CD8-positive, alpha-beta memory T cell (primary cell): ENCODE measurements at places on chromosomes 2 and 18. TPM values are rescaled to one million over a fixed set of nuclear protein-coding genes. Genes with fewer than 3 reads are reported as not detected.

- H3K27ac ChIP-seq: peak overlapping the region; percentile 10
- peaks cover 54% of the 10 kb centered on the region for H3K4me1 ChIP-seq
- peak overlapping the region; percentile 74 for H3K4me3 ChIP-seq
Observed at GRCh38 chr2:230318190-230319121, 8.5 kb upstream of the SP140L start.

- H3K4me1 ChIP-seq: no peaks in the 10 kb centered on the region
- no peaks in the 10 kb centered on the region for H3K36me3 ChIP-seq
- no peaks in the 10 kb centered on the region for H3K27me3 ChIP-seq
- no peak for DNase-seq
Observed at GRCh38 chr2:8049851-8050571, 631.8 kb upstream of the ID2 start.

GRCh38 chr2:28399956-28400355 lies 7.3 kb downstream of the FOSL2 start:
- H3K27ac ChIP-seq: no peak overlapping the region
- no peaks in the 10 kb centered on the region for H3K27me3 ChIP-seq
- H3K4me1 ChIP-seq: peaks cover 28% of the 10 kb centered on the region
- H3K36me3 ChIP-seq: peaks cover 4% of the 10 kb centered on the region
- DNase-seq: peak; percentile 12
- no peak overlapping the region for H3K4me3 ChIP-seq

DNA sequence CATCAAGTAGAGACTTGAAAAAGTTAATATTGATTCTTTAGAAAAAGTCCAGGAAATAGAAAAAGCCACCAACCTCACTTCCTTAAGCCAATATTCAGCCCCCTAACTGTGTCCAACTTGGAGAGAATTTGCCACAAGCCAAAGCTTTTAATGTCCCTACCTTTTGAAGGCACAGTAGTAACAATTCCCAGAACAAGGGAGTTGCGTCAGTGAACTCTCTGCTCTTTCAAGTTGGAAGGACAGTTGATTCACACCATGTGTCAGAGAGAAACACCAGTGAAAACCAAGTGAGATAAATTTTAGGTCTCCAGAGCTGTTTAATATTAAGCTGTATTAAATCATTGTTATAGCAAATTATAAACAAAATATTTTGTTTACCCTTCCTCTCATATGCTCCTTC lies 66.1 kb downstream of the EXOC6B start:
- DNase-seq: no peak
- no peak overlapping the region for H3K4me3 ChIP-seq
- H3K27ac ChIP-seq: no peak overlapping the region
- no peaks in the 10 kb centered on the region for H3K27me3 ChIP-seq

DNA sequence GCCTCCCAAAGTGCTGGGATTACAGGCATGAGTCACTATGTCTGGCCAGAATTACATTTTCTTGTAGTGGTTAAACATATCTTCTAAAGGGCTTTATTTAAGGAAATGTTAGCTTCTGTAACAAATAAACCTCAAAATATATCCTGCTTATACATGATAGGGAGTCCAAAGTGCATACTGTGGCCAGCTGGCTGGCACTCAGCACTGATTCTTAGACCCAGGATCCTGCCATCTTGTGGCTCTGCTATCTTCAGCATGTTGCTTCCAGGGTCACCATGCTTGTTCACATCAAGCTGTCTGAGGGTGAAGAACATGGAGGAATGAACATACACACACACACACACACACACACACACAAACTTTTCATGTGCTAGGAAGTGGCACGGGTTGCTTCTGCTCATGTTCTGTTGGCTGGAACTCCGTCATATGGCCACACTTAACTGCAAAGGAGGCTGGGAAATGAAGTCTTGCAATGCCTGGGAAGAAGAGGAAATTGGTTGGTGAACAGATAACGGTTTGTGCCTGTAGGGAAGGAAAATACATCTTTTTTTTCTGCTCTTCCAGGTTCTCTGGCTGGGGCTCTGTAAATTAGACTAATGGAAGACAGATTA lies 40.0 kb downstream of the NPPC start:
- no peak overlapping the region for H3K4me3 ChIP-seq
- peaks cover 3% of the 10 kb centered on the region for H3K27me3 ChIP-seq
- DNase-seq: no peak
- no peaks in the 10 kb centered on the region for H3K4me1 ChIP-seq
- H3K36me3 ChIP-seq: no peaks in the 10 kb centered on the region
- H3K27ac ChIP-seq: no peak overlapping the region

- no peaks in the 10 kb centered on the region for H3K36me3 ChIP-seq
- no peaks in the 10 kb centered on the region for H3K27me3 ChIP-seq
- no peak for DNase-seq
- H3K27ac ChIP-seq: no peak overlapping the region
Observed at GRCh38 chr2:223019390-223019930, 32.5 kb upstream of the KCNE4 start.

GRCh38 chr2:168312036-168312822 lies 64.8 kb upstream of the STK39 start:
- no peak for DNase-seq
- H3K36me3 ChIP-seq: no peaks in the 10 kb centered on the region
- no peak overlapping the region for H3K27ac ChIP-seq
- H3K27me3 ChIP-seq: no peaks in the 10 kb centered on the region
- H3K4me1 ChIP-seq: no peaks in the 10 kb centered on the region

GRCh38 chr2:147382322-147382948 lies 462.4 kb upstream of the ACVR2A start:
- no peak overlapping the region for H3K4me3 ChIP-seq
- no peak overlapping the region for H3K27ac ChIP-seq
- H3K36me3 ChIP-seq: no peaks in the 10 kb centered on the region
- no peak for DNase-seq
- no peaks in the 10 kb centered on the region for H3K27me3 ChIP-seq
- no peaks in the 10 kb centered on the region for H3K4me1 ChIP-seq

DNA sequence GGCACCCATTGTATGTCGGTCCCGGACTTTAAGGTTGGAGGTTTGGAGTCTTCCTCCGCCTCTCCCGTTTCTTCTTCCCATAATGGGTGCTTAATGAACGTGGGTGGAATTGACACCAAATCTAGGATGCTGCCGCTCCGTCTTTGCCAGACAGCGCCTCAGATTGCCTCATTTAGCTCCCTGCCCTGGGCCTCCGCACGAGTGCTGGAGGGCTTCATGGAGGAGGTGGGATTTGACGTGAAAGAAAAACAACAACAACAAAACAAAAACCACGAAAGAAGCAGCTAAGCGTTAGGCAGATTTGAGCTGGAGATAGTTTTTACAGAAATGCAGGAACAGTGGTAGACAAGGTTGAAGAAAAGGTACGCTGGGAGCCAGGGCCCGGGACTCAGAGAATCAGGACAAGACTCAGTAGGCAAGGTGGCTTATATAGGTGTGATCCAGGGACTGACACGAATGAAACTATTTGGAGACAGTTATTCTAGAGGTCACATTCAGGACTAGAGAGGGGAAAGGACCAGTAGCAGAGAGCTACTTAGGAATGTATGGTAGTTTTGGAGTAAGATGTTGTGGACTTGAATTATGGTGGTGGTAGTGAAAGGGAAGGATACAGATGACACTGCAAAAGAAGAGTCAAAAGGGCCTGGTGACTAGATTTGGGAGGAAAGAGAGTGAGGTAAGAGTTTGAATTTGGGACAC lies 605 bp downstream of the ZNF2 start:
- no peak for DNase-seq
- H3K27ac ChIP-seq: peak overlapping the region; percentile 88
- no peaks in the 10 kb centered on the region for H3K27me3 ChIP-seq
- H3K36me3 ChIP-seq: no peaks in the 10 kb centered on the region
- peaks cover 19% of the 10 kb centered on the region for H3K4me1 ChIP-seq

GRCh38 chr2:34105006-34105767 lies 506.1 kb upstream of the FAM98A start:
- no peak for DNase-seq
- no peak overlapping the region for H3K4me3 ChIP-seq
- H3K4me1 ChIP-seq: no peaks in the 10 kb centered on the region
- H3K27me3 ChIP-seq: no peaks in the 10 kb centered on the region

DNA sequence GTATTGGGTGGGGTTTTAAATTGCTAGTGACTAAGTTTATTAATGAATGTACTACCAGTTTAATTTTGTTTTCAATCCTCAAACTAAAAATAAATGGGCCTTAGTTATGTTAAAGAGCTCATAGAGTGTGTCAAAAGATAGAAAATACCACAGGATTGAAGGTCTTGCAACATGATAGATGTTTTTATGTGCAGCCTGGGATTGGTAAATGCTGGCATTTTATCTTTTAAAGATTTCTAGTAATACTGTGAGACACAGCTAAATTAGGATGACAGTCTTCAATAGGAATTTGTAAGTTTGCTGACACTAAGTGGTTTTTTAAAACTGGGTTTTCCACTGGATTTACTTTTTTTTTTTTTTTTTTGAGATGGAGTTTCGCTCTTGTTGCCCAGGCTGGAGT lies 122.3 kb downstream of the HAUS1 start:
- H3K27me3 ChIP-seq: no peaks in the 10 kb centered on the region
- H3K27ac ChIP-seq: no peak overlapping the region
- no peaks in the 10 kb centered on the region for H3K36me3 ChIP-seq

DNA sequence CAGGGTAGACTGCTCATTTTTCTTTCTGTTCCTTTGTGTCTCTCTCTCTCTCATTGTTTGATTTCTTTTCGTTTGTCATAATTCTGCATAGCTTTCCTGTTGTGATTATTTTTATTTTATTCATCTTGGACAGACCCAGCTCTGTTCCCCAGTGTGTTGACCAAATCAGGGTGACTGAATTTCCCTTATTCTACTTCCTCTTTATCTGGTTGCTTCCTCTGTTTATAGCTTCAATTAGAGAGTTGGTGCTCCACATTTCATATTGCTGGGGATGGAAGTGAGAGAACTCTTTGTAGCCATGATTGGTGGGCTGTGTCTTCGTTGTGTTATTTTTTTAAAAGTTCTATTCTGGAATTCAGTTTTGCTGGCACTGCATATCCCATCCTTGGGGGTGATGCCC lies 19.1 kb downstream of the PROKR1 start:
- no peaks in the 10 kb centered on the region for H3K36me3 ChIP-seq
- H3K4me1 ChIP-seq: no peaks in the 10 kb centered on the region

- no peak for DNase-seq
- no peak overlapping the region for H3K27ac ChIP-seq
- no peak overlapping the region for H3K4me3 ChIP-seq
- no peaks in the 10 kb centered on the region for H3K4me1 ChIP-seq
- no peaks in the 10 kb centered on the region for H3K36me3 ChIP-seq
Observed at GRCh38 chr2:234723400-234723799, 226.5 kb upstream of the ARL4C start.

DNA sequence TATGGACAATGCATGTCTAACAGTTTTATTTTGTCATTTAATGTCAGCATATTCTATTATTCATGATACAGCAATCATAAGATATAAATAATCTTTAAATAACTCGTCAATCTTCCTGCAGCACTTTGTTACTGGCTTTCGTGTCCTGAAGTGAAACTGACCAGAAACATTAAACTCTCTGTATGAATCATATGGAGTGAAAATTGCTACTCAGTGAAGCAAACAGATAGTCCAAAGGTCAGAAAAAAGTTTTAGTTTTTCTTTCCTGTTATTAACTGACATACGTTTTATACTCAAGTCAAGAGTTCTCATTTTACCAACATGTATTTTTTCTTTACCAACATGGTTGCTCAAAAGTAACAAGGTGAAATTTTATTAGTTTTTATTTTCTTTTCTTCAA lies 106.8 kb upstream of the GALNT5 start:
- no peaks in the 10 kb centered on the region for H3K27me3 ChIP-seq
- H3K4me1 ChIP-seq: no peaks in the 10 kb centered on the region
- no peak for DNase-seq
- H3K4me3 ChIP-seq: no peak overlapping the region

- H3K27ac ChIP-seq: no peak overlapping the region
- no peaks in the 10 kb centered on the region for H3K36me3 ChIP-seq
- no peaks in the 10 kb centered on the region for H3K27me3 ChIP-seq
- H3K4me1 ChIP-seq: no peaks in the 10 kb centered on the region
Observed at GRCh38 chr18:26457195-26457594, 91.2 kb downstream of the KCTD1 start.

- no peak overlapping the region for H3K27ac ChIP-seq
- H3K4me1 ChIP-seq: no peaks in the 10 kb centered on the region
Observed at GRCh38 chr2:196431957-196432356, 207.6 kb upstream of the CCDC150 start.

GRCh38 chr2:31922542-31923408 lies 88.0 kb downstream of the MEMO1 start:
- H3K27me3 ChIP-seq: no peaks in the 10 kb centered on the region
- H3K27ac ChIP-seq: no peak overlapping the region
- H3K4me3 ChIP-seq: no peak overlapping the region
- H3K4me1 ChIP-seq: no peaks in the 10 kb centered on the region
- no peak for DNase-seq
- H3K36me3 ChIP-seq: no peaks in the 10 kb centered on the region

- H3K27me3 ChIP-seq: no peaks in the 10 kb centered on the region
- no peaks in the 10 kb centered on the region for H3K36me3 ChIP-seq
- H3K27ac ChIP-seq: no peak overlapping the region
- no peak overlapping the region for H3K4me3 ChIP-seq
- DNase-seq: no peak
Observed at GRCh38 chr18:74778191-74778847, 180.6 kb downstream of the ZNF407 start.

DNA sequence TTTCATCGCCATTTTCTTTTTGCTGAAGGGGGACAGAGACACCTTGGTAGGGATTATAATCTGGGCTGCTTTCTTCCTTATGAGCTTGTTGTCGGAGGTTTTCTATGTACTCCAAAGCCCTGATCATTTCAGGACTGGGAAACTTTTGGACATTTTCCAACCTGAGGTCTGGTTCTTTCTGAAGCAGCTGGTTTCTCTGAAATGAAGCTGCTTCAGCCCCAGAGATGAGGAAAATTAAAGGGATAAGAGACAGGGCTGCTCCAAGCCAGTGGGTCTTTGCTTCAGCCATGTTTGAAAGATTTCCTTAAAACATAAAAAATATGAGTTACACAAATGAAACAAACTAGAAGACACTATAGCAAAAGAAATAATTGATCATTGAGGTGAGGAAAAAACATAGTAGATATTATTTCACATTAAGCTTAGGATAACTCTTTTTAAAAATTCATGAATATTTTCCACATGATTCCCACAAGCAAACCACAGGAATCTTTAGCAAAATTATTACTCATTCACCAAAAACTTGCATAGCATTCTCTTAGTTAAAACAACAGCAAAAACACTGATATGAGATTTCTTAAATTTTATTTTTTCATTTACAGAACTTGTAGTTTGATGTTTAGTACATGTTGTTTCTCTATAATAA lies 3.0 kb downstream of the SCG2 start:
- H3K4me3 ChIP-seq: no peak overlapping the region
- no peak for DNase-seq
- H3K27me3 ChIP-seq: no peaks in the 10 kb centered on the region
- no peak overlapping the region for H3K27ac ChIP-seq
- no peaks in the 10 kb centered on the region for H3K36me3 ChIP-seq

- H3K4me1 ChIP-seq: no peaks in the 10 kb centered on the region
- no peaks in the 10 kb centered on the region for H3K36me3 ChIP-seq
- H3K27me3 ChIP-seq: no peaks in the 10 kb centered on the region
- H3K27ac ChIP-seq: no peak overlapping the region
Observed at GRCh38 chr2:220704810-220705209, 867.3 kb downstream of the EPHA4 start.

GRCh38 chr2:70767699-70768589 lies at the start of gene ADD2:
TSS of gene ADD2 (minus strand) at chr2:70768200. CDS start at chr2:70706408, 61,792 bp downstream.
- no peaks in the 10 kb centered on the region for H3K36me3 ChIP-seq
- H3K27ac ChIP-seq: no peak within 1 kb of the TSS
- H3K4me3 ChIP-seq: peak within 1 kb of the TSS; percentile 54
- peaks cover 8% of the 10 kb centered on the region for H3K4me1 ChIP-seq

- peaks cover 26% of the 10 kb centered on the region for H3K4me1 ChIP-seq
- H3K27me3 ChIP-seq: no peaks in the 10 kb centered on the region
- H3K4me3 ChIP-seq: no peak overlapping the region
- DNase-seq: no peak
- no peak overlapping the region for H3K27ac ChIP-seq
- peaks cover 18% of the 10 kb centered on the region for H3K36me3 ChIP-seq
Observed at GRCh38 chr2:6937582-6937981, 20.4 kb downstream of the RNF144A start.

SCG2 gene
- total RNA-seq: not detected

GPBAR1 gene
- 0.72 TPM for total RNA-seq

DCDC2C gene
- not detected for total RNA-seq

IL1R1 gene
- 3.7 TPM for total RNA-seq

KCNJ3 gene
- total RNA-seq: not detected
